ENCODE measurements at places on chromosomes 6 and 20. TPM values are rescaled to one million over a fixed set of nuclear protein-coding genes. Genes with fewer than 3 reads are reported as not detected.
A peak's percentile ranks its signal among the peaks of the same experiment; 100 is the strongest.

DNA sequence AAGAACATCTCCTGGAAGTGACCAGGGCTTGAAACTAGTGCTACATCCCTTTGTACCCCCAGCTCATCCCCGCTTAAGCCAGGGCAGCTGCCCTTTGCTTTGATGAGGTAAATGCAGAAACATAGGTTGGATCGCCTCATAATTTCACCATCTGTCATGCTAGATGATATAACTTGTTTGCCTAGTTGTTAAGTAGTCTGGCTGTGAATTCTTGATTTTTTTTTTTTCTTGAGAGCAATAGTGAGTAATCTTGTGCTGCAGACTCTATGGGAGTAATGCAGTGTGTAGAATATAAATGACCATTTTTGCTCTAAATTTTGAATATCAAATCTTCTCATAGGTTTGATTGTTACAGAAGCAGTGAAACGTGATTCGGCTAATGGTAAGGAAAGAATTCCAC lies 4.1 kb downstream of the TRDN start:
- DNase-seq, result no peak

DNA sequence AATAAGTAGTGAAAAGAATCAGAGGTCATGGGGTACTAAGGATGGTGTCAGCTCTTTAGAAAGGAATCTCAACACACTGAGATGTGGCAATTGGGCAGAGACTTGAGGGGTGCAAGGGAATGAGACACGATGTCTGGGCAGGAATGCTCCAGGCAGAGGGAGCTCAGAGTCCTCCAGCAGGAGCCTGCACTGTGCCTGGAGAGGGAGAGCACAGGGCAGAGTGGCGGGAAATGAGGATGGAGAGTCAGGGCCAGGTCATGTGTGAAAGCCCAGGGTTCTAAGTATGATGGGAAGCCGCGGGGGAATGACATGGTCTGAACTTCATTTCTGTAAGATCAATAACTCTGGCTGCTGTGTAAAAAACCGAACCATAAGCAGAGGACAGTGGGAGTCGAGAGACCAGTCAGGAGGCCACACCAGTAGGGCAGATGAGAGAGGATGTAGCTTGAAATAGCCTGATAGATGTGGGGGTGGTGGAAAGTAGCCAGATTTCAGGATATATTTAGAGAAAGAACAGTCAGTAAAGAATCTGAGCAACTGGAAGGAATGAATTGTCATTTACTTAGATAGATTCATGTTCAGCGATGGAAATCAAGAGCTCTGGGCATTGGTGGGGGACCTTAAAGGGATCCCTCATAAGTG lies 133.4 kb upstream of the DTNBP1 start:
- DNase-seq, result no peak

DNA sequence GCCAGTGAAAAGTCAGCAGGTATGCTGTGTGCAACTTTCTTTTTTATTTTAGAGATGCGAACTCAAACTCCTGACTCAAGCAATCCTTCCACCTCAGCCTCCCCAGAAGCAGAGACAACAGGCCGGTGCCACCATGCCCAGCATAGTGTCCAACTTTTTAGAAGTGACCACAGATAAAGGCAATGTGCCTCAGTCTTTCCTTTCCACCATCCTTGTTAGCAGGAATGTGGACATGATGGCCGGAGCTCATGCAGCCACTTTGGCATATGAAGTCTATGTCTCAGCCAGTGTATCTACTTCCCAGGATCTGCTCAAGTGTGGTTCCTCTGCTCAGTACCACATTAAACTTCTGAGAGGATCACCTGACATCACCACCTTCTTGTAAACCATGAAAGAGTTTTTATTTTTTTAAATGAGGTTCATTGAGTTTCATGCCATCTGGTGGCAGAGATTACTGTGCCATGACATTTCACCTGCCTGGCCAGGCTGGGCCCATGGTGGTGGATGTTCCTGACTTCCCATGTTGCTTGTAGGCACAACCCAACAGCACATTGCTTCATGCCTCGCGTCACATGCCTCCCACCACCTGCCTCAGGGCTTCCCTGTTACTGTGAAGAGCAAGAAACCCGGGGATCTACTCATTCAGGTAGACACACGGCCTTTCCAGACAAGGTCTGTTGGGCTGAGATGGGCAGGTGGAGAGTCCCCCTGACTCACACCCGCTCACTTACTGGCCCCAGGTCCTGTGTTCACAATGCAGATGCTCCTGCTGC lies 216.5 kb downstream of the LY86 start:
- DNase-seq, result no peak

DNA sequence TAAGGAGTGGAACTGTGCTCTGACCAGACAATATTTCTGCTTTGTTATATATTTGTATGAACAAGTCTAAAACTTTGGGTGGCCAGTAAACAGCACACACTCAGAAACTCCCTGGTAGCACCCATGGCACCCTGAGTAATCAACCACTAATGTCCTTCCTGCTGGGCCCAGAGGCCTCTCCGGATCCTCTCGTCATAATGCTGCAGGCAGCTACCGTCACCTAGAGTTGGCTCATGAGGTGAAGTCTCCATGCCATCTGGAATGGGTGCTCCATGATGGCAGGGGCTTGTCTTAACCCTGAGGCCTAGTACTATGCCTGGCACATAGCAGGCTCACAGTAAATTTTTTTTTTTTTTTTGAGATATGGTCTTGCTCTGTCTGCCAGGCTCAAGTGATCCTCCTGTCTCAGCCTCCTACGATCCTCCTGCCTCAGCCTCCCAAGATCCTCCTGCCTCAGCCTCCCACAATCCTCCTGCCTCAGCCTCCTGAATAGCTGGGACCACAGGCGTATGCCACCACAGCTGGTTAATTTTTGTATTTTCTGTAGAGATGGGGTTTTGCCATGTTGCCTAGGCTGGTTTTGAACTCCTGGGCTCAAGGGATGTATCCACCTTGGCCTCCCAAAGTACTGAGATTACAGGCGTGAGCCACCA lies 3.0 kb upstream of the SDCBP2 start:
- peak; percentile 40 for DNase-seq

DNA sequence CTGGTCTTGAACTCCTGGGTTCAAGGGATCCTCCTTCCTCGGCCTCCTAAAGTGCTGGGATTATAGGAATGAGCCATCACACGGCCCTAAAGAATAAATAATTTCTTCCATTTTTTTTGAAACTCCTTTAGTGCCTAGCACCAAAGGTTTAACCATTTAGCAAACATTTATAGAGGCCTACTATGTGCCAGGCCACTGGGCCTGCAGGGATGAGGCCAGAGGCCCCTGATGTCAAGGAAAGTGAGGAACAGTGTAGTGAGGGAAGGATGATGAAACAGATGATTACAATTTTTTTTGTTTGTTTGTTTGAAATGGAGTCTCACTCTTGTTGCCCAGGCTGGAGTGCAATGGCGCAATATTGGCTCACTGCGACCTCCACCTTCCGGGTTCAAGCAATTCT lies 33.8 kb downstream of the ZNF341 start:
- no peak for DNase-seq

- DNase-seq, result no peak
Measured at GRCh38 chr6:4682431-4683097, 93.6 kb upstream of the CDYL start.

DNA sequence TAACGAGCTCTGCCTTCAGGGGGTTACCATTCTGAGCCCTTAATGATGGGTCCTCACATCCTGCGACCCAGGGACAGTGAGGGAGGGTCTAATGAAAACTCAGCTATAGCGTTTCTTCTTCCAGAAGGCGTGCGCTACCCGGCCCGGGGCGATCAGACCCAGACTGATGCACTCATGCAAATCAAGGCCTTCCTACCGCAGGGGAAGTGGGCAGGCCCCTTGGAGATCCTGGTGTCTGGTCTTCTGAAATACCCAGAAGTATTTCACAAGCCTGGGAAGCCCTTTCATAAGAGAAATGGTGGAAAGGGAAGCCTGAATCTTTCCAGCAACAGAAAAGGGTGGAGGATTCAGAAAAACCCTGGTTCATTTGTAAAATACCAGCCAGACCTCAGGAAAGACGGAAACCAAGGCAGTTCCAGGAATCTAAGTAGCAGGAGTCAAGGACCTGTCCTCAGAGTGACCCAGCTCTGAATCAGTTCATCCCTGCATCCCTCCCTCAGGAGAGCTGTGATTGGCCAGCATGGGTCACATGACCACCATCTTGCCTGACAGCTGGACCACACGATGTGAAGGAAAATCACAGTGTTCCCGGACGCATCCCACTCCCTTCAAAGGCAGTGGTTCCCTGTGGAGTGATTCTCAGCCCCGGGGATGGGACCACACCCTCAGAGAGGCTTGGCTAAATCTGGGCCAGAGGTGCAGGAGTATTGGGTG lies 12.7 kb downstream of the BFSP1 start:
- no peak for DNase-seq

- DNase-seq, result no peak
Measured at GRCh38 chr6:7433121-7433617, 43.6 kb downstream of the RIOK1 start.

Gene GABRR1
- total RNA-seq, result not detected

Gene TCF21
- 8.2 TPM for total RNA-seq

Gene CBFA2T2
- total RNA-seq, result 20.7 TPM

Gene RSPH4A
- total RNA-seq, result 0.55 TPM

Gene RFX6
- not detected for total RNA-seq

Gene LTV1
- total RNA-seq, result 28.6 TPM

Gene C4A
- 71.1 TPM for total RNA-seq
